ENCODE measurements at places on chromosomes 1 and 21.
A peak's percentile ranks its signal among the peaks of the same experiment; 100 is the strongest.

- DNase-seq = no peak
Measured at GRCh38 chr21:36156815-36157670, at the start of gene DOP1B. Gene DOP1B (plus strand): TSS chr21:36156824. CDS start chr21:36164734, 7,910 bp downstream.

GRCh38 chr1:222824641-222825040, 9.8 kb downstream of the DISP1 start:
- DNase-seq = no peak

GRCh38 chr1:54853793-54854370, 33.1 kb downstream of the DHCR24 start:
- DNase-seq = no peak

- no peak for DNase-seq
Measured at GRCh38 chr1:234602334-234603220, 7.4 kb downstream of the IRF2BP2 start.

DNA sequence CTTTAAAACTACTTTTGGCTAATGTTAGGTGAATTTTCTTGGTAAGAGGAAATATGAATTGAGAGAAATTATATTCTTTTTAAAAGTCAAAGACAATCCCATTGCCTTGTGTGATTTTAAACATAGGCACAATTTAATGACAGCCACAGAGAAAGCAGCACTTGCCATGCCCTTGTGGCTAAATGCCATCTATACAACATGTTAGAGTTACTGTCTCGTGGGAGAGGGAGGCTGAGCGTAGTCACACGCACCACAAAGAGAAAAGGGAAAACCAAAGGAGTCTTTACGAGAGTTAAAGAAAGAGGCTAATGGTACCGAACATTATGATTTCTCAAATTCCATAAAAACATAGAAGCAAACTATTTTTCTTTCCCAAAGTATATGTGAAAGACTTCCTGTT, 537.9 kb downstream of the PTPRC start:
- no peak for DNase-seq

DNA sequence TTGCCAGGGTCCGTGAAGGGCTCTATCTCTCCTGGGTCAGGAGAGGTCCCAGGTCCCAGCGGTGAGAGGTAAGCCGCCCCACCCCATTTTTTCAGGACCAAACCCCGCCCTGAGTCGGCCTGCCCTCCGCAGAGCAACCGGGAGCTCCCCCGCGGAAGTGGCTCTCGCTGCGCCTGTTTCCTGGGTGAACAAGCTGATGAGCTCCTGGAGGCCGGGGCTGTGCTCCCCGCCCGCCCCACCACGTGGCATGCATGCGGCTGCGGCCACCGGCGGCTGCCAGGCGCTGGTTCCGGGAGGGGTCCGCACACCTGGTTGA, 32.0 kb downstream of the ZBTB17 start:
- no peak for DNase-seq

DNA sequence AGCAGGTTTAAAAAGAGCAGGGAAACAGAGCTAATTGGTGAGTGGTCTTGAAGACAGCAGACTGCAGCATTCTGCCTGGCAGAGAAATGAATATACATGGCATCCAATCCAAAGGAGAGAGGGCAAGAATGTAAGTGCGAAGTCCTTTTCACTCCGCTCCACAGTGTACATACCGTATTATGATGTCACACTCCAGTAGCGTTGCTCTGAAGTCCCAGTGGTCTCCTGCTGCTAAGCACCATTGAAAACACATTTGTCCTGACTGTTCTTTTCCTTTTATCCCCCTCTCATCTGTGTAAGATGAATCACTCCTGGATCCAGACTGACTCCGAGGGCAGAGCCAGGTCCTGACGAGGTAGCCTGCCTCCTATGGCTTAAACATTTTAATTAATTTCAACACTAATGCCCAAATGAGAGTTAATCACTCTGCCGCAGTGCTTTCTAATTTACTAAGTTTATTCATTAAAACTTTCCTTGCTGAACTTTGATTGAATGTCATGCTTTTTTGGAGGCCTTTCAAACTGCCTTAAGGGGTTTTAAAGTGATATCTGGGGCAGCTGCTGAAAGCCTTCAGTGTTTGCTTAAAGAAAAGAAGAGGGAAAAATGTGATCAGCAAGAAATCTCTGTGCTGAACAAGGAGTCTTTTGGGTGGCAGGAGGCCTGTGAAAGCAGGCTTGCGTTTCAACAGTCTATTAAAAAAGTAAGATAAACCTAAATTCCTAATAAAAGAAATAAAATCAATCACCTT, 227.2 kb downstream of the ATG4C start:
- no peak for DNase-seq

- no peak for DNase-seq
Measured at GRCh38 chr1:106889059-106889458, 167.4 kb upstream of the PRMT6 start.

DNA sequence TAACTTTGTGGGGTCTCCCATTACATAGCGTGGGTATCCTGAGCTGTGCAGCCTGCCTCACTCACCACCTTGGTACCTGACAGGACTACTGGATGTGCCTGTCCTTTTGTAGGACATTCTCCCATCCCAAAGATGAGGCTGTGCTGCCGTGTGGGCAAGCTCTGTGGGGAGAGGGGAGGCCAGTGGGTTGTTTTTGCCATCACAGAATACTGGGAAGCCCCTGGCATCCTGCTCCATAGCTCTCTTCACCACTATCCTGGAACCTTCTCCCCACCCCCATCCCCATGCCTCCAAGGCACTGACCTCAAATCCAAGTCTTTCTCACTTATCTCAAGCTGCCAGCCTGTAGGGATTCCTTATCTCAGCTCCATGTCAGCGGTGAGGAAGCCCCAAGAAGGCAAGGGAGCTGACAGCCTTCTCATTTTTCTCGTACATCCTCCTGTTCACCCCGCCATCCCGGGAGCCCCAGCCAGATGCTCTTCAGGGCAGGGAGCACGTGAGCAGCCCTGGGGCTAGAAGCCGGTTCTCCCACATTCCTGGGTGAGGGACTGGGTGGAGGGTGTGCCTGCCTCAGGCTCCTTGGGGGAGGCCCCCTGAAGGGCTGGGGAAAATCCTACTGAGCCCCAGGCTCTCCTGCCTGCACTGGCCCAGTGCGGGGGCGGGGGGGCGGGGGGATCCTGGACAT, 2.4 kb upstream of the ELF3 start:
- DNase-seq = peak; percentile 94

- DNase-seq = no peak
Measured at GRCh38 chr1:212526111-212526491, 82.5 kb upstream of the ATF3 start.

GRCh38 chr1:224594360-224594759, 21.8 kb upstream of the CNIH3 start:
- DNase-seq = no peak

- DNase-seq = no peak
Measured at GRCh38 chr1:23825762-23826522, 713 bp upstream of the HMGCL start.

DNA sequence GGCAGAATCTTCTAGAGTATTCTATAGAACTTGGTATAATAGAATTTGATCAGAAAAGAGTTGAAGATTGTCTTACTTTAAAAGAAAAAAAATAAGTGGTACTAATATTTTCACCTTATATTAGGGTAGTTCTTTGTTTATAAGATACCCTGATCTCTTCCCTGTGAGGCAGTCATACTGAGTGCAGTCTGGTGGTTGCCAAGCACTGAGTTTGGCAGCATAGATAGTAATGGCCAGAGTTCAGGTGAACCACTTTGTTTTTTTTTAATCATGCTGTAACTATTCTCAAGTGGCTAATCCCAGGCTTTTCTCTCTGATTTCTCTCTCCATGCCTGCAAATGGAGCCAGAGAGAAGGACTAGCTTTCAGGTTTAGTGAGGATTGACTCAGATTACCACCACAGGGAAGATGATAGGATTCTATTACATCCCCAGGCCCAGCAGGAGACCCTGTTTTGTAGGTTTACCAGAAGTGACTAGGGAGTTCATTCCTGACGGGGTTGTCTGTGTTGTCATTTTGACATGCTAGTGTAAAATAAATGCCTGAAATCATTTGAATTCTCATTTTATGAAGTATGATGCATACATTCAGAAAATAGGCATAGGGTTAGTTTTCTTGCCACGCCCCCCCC, 16.7 kb downstream of the KDM1A start:
- no peak for DNase-seq

GRCh38 chr1:202167708-202168415, 7.5 kb upstream of the PTPN7 start:
- DNase-seq = no peak

- no peak for DNase-seq
Measured at GRCh38 chr1:24970926-24971875, 41.1 kb upstream of the RUNX3 start.

DNA sequence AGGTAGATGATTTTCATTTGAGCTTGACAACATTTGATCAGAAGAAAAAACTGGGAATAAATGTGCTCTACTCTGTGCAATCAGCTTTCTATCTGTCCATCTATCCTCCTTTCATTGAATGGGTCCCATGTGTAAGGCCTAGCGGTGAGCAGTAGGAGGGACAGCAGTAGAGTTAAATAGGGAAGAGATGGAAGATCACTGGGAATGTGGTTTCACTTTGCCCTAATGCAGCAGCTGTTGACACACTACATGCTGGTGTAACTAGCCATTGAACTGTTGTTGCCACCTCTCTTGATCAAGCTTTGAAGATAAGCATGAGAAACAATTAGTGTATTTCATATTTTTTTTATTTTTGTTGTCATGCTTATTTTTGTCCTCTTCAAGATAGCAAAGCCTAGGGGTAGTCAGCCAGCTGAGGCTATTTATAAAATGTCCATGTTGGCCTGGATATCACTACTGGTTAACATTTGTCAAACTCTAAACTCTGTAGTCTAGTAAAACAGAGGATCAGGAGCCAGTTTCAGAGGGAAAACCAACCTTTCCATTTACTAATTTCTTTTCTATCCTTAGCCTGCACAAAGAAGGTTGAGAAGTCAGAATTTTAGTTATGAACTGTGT, 41.9 kb downstream of the CACNA1E start:
- DNase-seq = no peak

- DNase-seq = no peak
Measured at GRCh38 chr1:51729824-51730301, 113.0 kb downstream of the OSBPL9 start.

DNA sequence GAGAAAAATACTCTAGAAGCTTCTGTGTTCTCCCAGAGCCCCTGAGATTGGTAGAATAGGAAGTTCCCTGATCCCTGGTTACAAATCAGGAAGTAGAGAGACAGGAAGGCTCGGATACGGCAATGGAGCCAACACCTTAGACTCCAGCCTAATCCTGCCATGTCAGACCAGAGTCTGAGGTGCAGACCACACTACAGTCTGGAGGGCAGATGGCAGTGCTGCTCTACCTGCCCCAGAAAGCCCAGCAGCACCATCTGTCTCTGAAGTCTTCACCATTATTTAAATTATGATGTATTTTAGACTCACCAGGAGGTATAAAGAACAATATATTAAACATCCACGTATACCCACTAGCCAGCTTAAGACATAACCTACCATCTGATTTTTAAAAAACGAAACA, 93.0 kb downstream of the MTR start:
- DNase-seq = no peak

GRCh38 chr1:11856698-11857097, 2.0 kb downstream of the NPPB start:
- DNase-seq = no peak

GRCh38 chr1:169245706-169246105, 121.9 kb downstream of the NME7 start:
- no peak for DNase-seq

GRCh38 chr1:22031214-22031962, 21.1 kb upstream of the CDC42 start:
- no peak for DNase-seq

- DNase-seq = peak; percentile 53
Measured at GRCh38 chr1:15027515-15027986, 126.0 kb upstream of the TMEM51 start.

- DNase-seq = no peak
Measured at GRCh38 chr1:45722809-45723208, 27.6 kb downstream of the IPP start.

GRCh38 chr21:42056468-42056867, 14.6 kb upstream of the UMODL1 start:
- no peak for DNase-seq

GRCh38 chr1:10339815-10340214, 59.0 kb upstream of the PGD start:
- DNase-seq = peak; percentile 47

- DNase-seq = no peak
Measured at GRCh38 chr21:33198346-33199099, 31.2 kb upstream of the IFNAR2 start.

DNA sequence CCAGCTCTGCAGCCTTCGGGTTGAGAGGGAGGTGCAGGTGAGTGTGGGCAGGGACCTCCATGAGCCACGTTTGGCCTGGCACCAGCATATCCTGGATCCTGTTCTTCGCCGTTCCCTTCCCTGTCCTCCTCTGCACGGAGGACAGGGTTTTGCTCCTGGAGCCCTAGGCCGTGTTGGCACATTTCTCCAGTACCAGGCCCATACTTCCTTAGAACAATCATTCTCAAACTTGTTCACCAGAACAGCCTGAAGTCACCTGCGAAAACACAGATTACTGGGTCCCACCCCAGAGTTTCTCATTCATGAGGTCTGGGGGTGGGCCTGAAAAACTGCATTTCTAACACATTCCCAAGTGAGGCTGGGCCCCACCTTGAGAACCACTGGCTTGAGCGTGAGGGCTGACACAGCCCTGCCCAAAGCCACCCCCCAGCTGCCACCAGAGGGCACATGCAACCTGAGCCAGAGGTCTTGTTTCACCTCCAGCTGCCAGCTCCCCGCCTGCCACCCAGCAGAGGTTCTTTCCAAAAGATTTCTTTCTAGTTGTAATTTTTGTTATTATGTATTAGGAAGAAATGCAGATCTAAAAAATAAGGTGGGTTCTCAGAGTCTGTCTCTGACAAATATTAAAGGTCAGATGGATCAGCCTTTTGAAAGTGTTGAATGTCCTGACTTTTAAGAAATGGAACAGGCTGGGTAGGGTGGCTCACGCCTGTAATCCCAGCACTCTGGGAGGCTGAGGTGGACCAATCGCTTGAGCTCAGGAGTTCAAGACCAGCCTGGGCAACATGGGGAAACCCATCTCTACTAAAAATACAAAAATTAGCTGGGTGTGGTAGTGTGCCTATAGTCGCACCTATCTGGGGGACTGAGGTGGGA, 39.6 kb upstream of the LDLRAP1 start:
- no peak for DNase-seq

- DNase-seq = no peak
Measured at GRCh38 chr1:84603941-84604830, 29.9 kb upstream of the CTBS start.

DNA sequence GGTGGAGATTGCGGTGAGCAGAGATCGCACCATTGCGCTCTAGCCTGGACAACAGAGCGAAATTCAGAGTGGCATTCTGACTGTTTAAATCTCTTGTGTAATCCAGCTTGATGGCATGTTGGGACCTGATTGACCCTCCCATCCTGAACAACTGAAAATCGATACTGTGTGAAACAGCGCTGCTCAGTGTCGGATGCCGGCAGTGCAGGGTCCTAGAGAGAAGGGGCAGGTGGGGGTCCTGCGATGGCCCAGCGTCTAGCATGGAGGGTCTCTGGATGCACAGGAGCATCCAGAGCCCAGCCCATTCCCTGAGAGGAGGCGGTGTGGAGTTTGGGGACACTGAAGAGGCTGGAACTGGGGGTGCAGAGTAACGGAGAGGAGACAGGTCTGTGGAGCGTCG, 15.8 kb downstream of the AGT start:
- no peak for DNase-seq

GRCh38 chr1:56645677-56646305, 677 bp downstream of the PRKAA2 start:
- no peak for DNase-seq

- DNase-seq = no peak
Measured at GRCh38 chr1:235866205-235866912, at the start of gene LYST. Gene LYST (minus strand): TSS chr1:235866906. CDS start chr1:235830417, 36,489 bp downstream.

All from mesothelial cell of epicardium (in vitro differentiated cells).